ENCODE measurements at places on chromosomes 1 and 21.

DNA sequence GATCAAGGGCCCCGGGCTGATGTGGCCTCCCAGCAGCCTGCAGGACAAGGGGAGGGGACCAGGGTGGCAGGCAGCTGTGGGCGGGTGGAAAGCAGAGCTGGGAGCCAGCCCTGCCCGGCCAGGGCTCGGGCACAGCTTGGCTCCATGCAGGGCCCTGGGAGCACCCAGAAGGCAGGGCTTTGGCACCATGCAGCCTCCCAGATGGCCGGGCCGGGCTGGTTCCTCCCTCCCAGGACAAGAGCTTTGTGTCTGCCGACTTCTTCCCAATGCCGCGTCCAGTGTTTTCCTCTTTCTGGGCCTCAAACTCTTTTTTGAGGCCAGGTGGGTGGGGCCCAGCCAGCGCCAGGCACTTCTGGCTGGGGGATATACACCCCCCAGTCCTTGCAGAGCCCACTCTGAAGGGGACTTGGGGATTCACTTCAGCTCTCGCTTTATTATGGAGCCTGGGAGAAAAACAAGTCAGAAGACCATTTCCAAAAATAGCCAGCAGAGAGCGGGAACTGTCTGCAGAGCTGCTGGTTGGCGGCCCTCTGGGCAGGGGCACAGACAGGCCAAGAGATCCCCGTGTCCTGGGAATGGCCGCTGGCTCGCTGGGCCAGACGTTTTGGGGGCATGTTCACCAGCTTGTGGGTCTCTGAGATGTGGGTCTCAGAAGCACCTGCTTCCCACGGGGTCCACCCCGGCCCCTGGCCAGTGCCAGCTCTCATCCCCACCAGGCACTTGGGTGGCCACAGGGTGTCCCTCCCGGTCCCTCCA is 103.8 kb upstream of the ARHGEF16 start:
- no peak for DNase-seq

- no peak for DNase-seq
These were observed 160.9 kb downstream of the SLC44A5 start for GRCh38 chr1:75449998-75450397.

- DNase-seq, result no peak
These were observed 742.0 kb downstream of the ADGRL2 start for GRCh38 chr1:82542766-82543165.

DNA sequence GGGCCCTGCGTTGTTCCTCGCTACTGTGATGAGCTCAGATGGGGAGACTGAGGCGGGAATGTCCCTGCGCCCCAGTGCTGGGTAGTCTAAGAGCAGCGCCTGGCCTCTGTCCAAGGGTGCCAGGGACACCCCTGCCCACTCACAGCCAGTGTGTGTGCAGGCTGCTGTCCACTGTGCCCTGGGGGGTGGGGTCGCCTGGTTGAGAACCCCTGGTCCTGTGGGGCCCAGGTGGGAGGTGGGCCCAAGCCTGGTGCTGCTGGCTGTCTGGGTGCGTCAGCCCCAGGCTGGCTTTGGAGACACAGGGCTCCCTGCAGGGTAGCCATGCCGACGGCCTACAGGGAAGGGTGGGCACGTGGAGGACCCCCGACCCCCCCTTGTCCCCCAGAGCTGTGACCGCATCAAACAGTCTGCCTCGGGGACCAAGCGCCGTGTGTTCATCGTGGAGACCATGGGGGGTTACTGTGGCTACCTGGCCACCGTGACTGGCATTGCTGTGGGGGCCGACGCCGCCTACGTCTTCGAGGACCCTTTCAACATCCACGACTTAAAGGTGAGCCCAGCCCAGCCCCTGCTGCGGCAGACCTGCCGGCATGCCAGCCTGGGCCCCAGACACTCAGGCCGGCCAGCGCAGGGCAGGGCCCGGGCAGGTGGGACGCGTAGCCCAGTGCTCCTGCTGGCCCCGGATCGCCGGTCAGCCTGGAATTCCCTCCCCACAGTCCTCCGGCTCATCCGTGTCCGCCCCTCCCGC is 14.9 kb downstream of the CFAP410 start:
- DNase-seq, result no peak

GRCh38 chr1:104100115-104100514 is 350.4 kb downstream of the AMY1C start:
- DNase-seq, result no peak

DNA sequence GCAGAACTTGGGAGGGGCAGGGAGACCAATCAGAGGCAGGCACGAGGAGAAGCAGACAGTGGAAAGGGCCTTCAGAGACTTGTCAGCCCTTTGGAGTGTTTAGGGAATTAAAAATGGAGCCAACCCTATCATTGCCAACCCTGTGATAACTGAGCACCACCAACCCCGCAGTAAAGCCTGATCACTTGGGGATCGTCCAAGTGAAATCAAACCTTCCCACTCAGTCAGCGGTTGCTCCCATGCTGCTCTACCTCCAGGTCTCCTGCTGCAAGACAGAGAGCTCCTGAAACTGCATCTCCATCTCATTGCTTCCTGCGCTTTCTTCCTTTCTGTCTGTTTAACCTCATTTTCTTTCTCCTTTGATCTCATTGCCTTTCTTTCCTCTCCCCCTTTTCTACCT is 4.8 kb upstream of the ACKR1 start:
- no peak for DNase-seq

GRCh38 chr1:212512816-212513559 is 80.3 kb downstream of the NENF start:
- peak; percentile 80 for DNase-seq

DNA sequence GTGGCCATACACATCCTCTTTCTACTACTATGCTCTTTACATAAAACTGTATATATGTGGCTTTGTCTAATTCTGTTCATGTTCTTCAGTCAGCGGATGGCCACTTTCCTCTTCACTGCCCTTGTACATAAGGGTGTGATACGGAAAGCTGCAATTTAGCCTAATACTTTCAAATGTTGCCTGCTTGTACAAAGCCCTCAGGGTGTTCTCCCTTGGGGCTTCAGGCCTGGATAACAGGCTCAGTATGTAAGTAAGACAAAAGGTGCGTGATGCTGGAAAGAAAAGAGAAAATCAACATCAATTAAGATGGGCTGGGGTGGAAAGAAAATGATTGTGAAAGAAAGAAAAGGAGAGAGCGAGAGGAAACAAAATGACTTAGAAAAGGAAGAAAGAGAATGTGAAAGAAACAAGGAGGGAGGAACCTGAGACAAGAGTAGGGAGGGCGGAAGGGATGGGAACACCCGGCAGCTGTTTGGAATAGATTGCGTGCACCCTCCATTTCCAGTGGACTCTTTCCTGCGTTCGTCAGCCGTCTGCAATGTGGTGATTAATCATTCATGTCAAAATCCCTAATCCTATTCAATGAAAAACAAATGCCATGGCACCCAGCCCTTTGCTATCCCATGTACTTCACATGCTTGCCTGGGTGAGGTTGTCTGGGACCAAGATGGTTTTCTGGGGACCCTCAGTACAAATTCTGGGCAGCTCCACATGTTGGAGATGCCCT is 553.6 kb downstream of the NUF2 start:
- no peak for DNase-seq

- no peak for DNase-seq
These were observed 30.3 kb downstream of the SMYD3 start for GRCh38 chr1:246476771-246477170.

GRCh38 chr1:244353551-244354091 is 98.1 kb downstream of the ADSS2 start:
- peak; percentile 100 for DNase-seq

DNA sequence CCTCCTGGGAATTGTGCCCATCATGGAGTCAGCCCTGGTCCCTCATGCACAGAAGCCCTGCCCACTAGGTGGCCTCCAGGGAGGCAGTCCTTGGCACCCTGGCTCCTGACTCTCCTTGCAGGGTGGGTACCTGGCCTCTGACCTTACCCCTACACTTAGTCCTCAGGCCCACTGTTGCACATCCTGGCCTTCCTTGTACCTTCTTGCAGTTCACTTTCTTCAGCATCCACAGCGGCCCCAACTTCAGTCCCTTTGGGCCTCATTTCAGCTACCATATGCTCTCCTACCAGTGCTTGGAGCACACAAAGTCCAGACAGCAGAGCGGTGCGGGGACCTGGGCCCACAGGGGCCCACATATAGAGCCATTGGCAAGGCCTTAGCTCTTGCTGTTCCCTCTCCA is 19.2 kb upstream of the PARP1 start:
- DNase-seq, result no peak
